Stimulated activated CD4-positive, alpha-beta T cell treated with anti-CD3 and anti-CD28 coated beads, Interleukin-12 subunit alpha, Interleukin-12 subunit beta, amount 100 ng/mL, for 24 hours (primary cell): ENCODE measurements at places on chromosomes 7 and 10.
A peak's percentile ranks its signal among the peaks of the same experiment; 100 is the strongest.

DNA sequence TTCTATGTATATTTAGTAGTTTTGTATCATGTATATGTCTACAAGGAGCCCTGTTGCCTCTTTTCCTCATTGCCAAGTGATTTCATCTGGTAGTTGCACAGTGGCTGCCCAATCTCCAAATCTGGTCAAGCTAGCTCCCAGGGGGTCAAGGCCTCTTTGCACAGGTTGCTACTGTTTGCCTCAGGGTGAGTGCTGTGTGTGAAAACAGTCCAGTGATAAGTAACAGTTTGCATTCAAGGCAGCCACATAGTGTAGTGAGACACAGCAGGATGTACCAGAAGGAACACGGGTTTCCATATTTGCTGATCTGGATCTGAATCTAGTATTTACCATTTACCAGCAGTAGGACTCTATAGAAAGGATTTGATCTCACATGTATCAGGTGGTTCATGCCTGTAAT, 13.3 kb upstream of the EPC1 start:
- DNase-seq = no peak

GRCh38 chr7:65902306-65902705, 29.4 kb downstream of the VKORC1L1 start:
- no peak for DNase-seq

GRCh38 chr10:66792441-66792840, 133.4 kb upstream of the LRRTM3 start:
- DNase-seq = no peak

- no peak for DNase-seq
These were observed 181.6 kb downstream of the MLLT10 start for GRCh38 chr10:21715531-21716195.

DNA sequence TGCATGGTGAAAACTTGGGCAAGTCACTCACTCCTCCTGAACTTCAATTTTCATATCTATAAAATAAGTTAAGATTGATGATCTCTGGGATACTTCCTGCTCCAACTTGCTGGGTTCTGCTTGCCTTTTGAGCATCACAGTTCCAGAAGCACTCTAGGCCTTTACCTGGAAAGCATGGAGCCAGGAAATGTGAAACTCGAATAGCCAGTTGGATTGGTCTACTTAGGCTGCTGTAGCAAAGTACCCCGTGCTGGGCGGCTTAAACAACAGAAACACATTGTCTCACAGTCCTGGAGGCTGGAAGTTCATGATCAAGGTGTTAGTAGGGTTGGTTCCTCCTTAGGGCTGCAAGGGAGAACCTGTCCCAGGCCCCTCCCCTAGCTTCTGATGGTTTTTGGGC, 64.5 kb downstream of the NAMPT start:
- DNase-seq = no peak

- DNase-seq = no peak
These were observed 107.4 kb downstream of the WDFY4 start for GRCh38 chr10:48792121-48792520.

GRCh38 chr7:77409005-77409738, 7.0 kb downstream of the GSAP start:
- DNase-seq = no peak

DNA sequence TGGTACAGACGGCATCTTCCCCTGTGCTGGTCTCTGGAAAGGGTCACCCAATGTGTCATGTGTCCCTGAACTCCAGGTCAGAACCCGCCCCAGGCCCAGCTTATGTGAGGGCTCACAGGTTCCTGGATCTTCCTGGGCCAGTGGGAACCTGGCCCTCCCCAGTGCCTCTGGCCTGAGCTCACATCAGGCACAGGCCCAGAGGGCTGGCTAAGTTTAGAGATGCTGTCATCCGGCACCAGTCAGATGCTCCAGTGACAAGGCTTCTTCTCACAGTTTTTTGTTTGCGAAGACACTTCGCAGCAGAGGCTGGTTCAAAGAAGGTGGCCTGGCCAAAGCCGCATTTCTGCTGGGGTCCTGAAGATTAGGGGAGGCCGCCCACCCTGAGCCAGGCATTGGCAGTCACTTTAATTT, 11.8 kb downstream of the CAMK2B start:
- no peak for DNase-seq

DNA sequence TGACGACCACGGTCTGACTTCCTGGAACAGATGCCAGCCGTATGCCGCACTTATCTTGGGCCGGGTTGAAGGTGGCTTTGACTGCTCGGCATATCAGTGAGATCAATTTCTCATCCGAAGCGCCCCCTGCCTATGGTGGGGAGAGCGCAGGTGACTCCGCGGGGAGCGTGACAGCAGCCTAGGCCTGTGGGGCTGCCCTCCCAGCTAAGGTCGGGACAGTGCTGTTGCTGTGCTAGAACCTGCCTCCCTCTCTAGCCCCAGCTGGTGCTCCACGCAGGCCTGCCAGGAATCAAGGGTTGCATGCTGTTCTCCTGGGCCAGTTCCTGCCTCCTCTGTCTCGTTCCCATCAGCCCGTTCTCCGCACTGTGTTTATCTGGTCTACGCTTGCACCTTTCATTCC, 49.8 kb downstream of the PODXL start:
- DNase-seq = no peak

- no peak for DNase-seq
These were observed 125.0 kb downstream of the FAM53B start for GRCh38 chr10:124619195-124619594.

GRCh38 chr10:116719804-116720203, 22.6 kb downstream of the HSPA12A start:
- DNase-seq = no peak

DNA sequence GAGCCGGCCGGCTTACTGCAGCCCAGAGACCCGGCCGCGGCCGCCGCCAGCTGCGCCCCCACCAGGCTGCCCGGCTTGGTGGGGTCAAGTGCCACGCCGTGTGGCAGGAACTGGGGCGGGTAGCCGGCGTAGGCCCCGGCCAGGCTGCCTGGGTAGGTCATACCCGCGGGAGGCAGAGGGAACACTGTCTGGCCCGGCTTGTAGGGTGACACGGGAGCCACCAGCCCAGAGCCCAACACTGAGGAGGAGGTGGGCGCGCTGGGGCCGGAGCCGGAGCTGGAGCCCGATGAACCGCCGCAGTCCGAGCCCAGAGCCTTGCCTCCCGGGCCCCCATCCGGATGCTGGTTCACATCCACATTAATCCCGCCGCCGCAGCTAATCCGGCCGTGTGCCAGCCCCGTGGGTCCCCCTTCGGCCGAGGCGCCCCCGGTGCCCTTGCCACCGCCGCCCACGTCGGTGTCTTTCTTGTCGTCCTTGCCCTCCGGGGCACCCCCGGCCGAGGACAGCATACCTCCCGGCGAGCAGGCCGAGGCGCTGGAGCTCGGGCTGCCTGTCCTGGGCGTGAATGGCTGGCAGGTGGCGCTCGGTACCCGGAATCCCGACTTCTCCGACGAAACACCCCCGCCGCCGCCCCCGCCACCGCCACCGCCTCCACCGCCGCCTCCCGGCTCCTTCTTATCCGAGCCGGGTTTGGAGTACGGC, 2.0 kb downstream of the ZNF503 start:
- peak; percentile 46 for DNase-seq

DNA sequence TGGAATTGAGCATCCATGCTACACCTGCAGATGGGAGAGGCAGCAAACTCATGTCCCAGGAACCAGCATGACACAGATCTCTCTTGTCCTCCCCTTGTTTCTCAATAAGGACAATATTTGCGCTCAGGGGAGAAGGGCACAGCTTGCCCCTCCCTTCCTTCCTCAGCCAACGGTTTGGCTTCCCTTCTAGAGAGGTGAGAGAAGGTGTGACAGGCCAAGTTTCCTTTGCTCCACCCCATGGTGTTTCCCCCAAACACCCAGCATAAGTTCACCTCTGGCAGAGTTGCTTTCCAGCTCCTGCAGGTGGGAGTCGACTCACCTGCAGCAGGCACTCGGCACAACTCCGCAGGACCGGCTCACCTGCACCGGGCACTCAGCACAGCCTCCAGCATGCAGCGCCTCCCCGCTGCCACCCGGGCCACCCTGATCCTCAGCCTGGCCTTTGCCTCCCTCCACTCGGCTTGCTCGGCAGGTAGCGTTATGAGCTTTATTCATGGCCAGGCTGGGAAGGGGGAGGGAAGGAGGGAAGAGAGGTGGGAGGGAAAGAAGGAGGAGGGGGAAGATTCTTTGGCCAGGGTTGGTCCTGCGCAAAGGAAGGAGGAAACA, at the start of the genes ATP6V0A4 and TMEM213:
ATP6V0A4 (minus strand) TSS at position 482 of the 606 bp plus-strand sequence. CDS start 26,949 bp downstream, outside the sequence.
TMEM213 (plus strand) TSS at position 280 of the 606 bp plus-strand sequence; CDS start at position 391, 111 bp downstream.
- no peak for DNase-seq

- no peak for DNase-seq
These were observed 52.0 kb upstream of the ECHDC3 start for GRCh38 chr10:11689945-11690736.

GRCh38 chr10:5779730-5780129, 33.5 kb downstream of the GDI2 start:
- no peak for DNase-seq

GRCh38 chr10:51366044-51366443, 291.8 kb downstream of the PRKG1 start:
- no peak for DNase-seq

DNA sequence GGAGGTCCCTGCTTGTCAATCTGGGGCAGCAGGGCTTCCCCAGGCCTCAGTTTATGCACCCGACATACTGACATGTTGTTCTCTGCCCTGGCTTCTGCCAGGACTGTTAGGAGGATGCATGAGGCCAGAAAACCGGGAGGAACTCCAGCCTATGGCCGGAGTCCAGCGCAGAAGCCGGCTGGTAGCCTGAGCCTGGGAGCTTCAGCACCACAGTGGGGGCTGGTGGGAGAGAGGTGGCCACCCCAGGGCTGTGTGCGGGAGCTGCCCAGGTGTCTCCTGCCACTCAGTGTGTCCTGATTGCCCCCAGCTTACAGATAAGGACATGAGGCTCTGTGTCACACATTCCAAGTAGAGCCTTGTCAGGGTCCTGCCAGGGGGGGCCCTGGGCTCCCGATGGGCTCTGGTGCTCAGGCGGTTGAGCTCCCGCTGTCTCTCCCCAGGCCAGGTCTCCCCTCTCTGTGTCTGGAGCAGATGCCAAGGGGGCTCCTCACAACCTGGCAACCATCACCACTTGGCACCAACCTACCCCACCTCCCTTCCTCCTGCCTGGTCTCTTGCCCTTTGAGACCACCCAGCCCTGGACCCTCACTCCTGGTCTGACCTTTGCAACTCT, 32.3 kb downstream of the PPIF start:
- no peak for DNase-seq

DNA sequence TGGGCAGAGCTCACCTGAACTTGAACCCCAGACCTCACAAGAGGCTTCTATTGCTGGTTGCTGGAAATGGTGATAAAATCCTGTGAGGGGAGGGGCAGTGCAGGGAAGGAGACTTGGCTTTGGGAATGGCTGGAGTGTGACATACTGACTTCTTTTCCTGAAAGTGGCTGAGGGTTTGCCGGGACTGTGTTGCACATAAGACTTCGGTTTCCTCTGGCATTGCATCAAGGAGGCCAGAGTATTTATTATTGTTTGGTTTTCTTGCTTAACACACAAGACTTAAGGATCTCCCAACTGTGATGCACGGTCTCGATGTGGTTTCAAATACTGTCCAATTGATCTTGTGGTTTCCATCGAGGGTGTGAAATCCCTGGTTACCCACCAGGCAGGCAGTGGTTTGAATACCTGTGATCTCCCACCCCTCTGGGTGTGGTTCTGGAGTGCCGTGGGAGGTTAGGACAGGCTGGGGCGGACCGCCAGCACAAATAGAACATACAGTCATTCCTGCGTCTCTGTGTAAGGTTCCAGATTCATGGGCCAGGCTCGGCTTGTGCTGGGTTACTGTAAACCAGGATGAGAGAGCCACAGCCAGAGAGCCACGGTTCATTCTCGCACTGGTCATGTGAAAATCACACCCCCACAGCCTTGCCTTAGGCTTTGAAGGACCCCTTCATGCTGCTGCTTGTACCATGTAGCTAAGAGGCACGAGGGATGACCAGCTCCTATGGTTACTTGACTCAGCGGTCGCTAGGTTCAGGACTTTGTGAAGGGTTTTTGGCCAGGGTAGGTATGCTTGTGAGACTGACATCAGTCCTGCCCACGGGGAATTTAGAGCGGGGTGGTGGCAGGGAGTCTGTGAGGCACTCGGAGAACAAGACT, 39.2 kb downstream of the WBP1L start:
- DNase-seq = no peak

- DNase-seq = no peak
These were observed 84.8 kb upstream of the ASAH2 start for GRCh38 chr10:50336140-50336539.

DNA sequence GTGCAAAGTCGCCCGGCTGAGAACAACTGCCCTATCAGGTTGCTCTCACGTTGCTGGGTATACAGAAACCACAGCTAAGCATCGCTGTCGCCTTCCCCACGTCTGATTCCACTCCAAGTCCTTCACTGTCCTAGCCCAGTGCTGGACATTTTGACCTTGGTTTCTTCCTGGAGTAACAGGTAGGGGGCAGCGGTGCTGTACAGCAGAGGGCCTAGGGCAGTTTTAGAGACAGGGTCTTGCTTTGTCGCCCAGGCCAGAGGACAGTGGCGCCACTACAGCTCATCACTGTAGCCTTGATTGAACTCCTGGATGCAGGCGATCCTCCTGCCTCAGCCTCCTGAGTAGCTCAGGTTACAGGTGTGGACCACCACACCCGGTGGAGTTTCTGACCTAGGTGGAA, 2.6 kb downstream of the CLDN15 start:
- DNase-seq = no peak

DNA sequence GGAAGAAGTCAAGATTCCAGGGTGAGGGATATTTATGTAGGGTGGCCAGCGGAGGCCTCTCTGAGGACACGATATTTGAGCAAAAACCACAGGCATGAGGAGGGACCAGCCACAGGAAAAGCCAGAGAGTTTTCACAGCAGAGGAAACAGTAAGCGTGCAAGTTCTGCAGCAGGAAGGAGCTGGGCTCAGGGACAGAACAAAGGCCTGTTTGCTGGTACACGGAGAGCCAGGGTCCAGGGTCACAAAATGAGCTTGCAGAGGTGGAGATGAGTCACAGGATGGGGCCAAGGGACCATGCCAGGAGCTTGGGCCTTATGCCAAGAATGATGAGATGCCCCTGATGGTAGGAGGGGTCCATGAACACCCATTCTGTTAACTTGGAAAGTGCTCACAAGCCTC, 283.5 kb downstream of the PLXNA4 start:
- no peak for DNase-seq

DNA sequence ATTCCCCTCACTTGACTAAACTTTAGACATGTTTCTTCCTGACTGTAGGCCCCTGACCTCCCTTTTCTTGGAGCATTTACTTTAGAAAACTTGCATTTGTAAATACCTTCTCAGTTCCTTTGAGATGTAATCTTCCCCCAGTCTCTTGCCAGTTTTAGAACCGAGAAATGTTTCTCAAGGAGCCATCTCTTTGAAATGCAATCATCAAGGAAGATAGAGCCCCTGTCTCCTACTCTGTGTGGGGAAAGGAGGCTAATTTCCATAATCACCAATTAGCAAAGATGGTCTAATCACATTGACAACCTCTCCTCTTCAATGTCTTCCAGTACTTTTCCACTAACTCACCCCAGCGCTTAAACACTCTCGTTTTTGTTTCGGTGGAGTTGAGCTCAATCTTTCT, 70.0 kb upstream of the SMIM30 start:
- no peak for DNase-seq
